ENCODE measurements at places on chromosomes 2 and 18.

GRCh38 chr2:196563876-196564275 lies 75.6 kb upstream of the CCDC150 start:
- no peak for DNase-seq

GRCh38 chr2:9327873-9328352 lies 95.4 kb downstream of the ITGB1BP1 start:
- DNase-seq: no peak

GRCh38 chr2:230893338-230893737 lies 28.6 kb downstream of the ITM2C start:
- DNase-seq: no peak

DNA sequence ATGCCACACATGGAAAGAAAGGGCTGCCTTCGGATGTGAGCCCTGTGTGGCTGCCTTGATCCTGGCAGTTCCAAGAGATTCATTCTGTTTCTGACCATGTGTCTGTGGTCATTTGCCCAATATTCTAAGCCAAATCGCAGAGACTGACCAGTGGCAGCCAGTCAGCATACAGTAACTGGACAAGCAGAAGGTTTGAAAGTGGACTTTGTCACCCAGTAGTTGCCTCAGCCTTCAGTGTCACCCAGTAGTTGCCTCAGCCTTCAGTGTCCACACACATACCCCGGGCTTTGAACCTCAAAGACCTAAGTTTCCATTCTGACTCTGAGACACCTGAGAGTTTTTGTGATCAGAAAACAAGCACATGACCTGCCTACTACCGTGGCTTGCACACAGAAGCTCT lies 5.0 kb downstream of the RFX8 start:
- DNase-seq: no peak

DNA sequence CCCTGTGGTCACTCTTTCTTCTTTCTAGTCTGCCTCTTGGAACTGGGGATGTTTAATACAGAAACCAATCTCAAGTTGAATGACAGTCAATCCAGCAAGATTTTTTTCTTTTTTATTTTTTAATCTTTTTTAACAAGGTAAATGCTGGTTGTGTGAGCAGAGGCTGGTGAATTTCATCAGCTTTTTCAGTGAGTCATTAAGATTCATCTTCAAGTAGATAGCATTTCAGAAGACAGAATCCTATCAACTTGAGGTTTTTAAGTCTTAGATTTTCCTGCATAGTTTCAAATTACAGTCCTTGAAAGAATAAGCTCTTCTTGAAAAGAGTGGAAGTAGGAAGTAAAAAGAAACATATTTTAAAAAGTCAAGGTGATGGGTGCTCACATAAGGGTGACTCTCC lies 12.4 kb downstream of the SLC8A1 start:
- DNase-seq: no peak

GRCh38 chr2:241894056-241894641 lies 24.6 kb downstream of the RTP5 start:
- DNase-seq: no peak

GRCh38 chr2:170911314-170911889 lies 17.7 kb upstream of the GORASP2 start:
- DNase-seq: no peak

GRCh38 chr18:52391810-52392559 lies 52.0 kb downstream of the DCC start:
- DNase-seq: no peak

- no peak for DNase-seq
These were observed 95.1 kb upstream of the SERPINE2 start for GRCh38 chr2:224134003-224134734.

DNA sequence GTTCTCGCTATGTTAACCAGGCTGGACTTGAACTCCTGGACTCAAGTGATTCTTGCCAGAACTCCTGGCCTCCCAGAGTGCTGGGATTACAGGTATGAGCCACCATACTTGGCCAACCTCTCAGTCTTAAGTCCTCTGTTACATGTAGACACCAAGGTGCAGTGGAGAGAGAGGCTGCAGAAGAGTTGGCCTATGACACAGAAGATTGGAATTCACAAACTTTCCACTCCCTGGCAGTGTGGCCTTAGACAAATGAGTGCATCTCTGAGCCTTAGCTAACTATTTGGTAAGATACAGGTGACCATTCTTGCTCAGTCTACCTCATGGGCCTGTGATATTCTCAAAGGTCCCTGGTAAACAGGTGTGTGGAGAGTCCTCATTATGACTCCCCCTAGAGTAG lies 159.7 kb downstream of the MYCN start:
- no peak for DNase-seq

DNA sequence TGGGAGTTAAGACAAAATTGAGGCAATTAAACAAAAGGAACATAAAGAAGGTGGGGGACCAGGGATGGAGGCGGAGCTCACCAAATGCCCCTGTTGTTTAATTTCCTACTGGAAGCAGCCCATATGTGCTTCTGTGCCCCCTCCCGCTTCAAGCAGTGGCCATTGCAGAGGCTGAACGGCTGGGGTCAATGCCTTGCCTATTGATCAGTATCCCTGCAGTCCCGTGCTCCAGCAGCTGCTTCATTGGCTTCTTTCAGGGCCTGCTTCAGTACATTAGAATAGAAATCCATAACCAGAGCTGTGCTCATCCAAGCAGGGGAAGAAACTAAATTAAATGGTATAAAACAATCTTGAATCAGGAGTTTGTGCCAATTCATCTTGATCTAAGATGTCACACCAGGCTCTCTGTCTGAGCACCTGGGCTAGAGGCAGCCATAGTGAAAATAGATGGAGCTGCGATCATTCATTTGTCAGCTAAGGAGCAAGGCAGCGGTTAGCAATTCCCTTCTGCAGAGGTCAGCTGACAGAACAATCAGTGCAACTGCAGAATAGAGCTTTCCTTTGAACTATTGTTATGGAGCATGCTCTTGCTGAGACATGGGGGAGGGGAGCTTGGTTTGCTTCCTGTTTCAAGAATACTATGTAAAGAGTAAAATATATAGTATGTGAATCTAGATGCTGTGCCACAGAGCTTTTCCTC lies 222.4 kb downstream of the WDR7 start:
- DNase-seq: no peak

DNA sequence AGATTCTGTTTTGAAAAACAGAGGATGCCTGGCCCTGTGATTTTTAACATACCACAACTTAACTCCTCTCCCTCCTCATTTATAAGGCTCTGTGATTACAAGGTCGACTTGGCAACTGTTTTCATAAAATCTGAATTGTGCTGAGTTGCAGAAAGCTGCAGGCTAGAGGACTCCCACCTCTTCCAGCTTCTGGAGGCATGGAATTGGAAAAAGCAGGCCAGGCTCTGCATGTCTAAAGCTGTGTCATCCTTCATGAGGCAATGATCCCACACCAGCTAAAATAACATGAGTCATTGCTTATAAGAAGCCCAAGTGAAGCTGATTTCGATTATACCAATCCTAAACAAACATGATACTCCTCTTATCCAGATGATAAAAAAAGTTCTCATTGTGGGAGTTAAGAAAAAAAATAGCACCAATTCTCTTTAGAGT lies 11.7 kb downstream of the ARHGAP28 start:
- peak; percentile 54 for DNase-seq

DNA sequence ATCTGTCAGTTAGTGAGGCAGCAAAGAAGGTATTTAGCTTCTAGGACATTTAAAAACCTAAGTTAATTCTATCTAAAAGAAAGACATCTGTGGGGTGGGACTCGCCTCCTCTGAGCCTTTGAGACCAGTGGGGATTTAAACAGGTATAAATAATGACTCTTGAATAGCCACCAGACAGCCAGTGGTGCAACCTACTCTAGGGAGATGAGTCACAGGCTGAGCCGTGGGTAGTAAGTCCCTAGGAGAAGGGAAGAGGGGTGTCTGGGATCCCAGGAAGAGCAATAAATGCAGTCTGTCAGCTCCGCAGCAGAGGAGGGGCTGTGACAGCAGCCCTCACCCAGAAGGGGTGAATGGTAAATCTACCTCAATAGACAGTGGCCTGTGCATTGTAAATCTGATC lies 43.1 kb upstream of the GALNT3 start:
- no peak for DNase-seq

DNA sequence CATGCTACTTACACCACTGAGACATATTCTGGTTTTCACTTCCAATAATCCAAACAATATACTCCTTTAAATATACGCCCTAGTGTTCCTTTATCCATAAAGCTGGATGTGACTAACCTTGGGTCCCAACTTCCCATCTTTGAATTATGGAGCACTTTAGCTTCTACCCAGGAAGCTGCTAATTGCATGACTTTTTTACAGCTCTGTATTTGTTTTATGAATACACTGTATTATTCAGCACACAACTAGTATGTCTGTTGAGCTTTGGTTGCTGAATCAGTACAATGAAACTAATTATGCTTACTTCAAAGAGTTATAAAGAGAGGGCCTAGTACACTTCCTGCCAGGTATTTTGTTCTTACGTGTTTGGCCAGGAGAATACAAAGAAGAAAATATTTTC lies 118.5 kb downstream of the BAZ2B start:
- DNase-seq: no peak

DNA sequence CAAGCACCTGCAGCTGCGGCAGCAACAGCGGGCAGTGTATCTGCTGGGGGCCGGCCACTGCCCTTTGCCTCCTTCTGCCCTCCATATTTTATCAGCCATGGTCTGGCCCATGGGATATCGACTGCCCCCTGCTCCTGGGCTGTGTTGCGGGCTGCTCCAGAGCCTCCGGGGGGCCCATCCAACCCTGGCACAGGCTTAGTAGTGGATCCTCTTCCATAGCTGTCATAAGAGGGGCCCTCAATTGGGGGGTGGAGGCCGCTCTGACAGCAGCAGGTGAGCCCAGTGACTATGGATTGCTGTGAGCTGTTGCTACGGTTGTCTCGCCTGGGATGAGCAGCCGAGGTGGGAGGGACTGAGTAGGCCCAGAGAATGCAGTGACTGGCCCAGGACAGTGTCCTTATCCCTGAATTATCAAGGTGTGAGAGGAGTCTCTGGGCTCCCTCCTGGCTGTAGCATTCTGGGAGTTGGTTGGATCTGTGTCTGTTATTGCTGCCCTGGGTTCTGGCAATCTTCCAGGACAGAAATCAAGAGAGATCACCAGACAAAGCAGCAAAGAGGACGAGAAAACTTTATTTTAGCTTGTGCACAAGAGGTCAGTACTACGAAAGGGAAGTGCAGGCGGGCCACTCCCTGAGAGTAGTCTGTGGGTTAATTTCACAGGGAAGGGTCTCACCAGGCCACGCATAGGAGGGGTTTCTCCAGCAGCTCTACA lies 145.1 kb downstream of the ASB1 start:
- no peak for DNase-seq

DNA sequence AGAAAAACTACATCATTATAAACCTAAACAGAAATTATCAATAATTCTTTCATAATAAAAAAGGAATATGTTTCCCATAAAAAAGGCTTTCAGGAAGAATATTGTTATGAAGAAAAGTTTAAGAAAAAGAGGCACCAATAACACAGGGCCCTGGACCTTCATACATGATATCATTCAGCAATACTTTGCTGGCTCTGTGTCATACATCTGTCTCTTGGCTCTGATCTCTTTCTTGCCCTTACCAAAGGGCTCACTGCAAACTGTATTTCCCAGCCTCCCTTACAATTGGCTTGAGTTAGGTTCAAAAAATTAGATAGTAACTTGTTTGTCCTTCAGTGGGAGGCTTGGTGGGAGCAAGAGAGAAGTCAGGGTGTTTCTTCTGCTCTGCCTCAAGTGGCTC lies 499.0 kb downstream of the TGIF1 start:
- DNase-seq: no peak

GRCh38 chr2:19357402-19358241 lies 801 bp downstream of the OSR1 start:
- peak; percentile 49 for DNase-seq

DNA sequence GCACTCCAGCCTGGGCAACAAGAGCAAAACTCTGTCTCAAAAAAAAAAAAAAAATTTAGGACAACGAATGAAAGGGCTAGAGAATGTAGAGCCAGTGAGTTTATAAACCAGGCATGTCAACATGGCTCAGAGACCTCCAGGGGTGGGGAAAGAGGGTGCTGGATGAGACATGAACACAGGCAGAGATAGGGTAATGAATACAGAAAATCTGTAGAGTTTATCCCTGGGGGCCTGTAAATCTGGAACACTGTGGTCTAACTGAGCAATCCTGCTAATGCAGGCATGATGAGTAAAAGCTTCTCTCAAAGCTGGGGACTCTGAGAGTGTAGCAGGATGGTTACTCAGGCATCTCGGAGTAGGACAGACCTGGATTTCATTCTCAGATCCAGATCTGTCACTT lies 59.2 kb upstream of the IGFBP2 start:
- no peak for DNase-seq

GRCh38 chr2:28172114-28172898 lies 220.4 kb upstream of the FOSL2 start:
- DNase-seq: no peak

GRCh38 chr2:241136661-241137260 lies 12.5 kb downstream of the PASK start:
- DNase-seq: no peak

DNA sequence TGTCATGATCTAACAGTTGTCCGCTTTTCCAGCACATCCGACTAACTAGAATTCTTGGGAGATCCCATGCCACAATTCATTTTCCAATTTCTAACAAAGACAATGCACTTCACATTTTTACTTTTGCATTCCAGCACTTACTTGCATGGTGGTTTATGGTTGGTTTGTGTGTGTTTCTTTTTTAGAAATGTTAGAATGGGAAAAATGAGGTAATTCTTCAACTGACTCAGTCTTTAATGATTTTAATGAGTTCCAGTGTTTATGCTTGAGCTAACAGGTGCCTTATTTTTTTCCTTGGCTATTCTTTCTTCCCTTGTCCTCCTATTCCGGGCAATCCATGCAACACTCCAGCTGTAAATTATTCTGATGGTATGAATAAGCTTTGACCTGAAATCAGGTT lies 46.4 kb downstream of the SLC8A1 start:
- no peak for DNase-seq

- no peak for DNase-seq
These were observed 32.4 kb downstream of the NDUFAF7 start for GRCh38 chr2:37263839-37264238.

GRCh38 chr2:97757062-97757461 lies 43.7 kb downstream of the ZAP70 start:
- no peak for DNase-seq
